SW 1271 (cell line): ENCODE measurements at places on chromosomes 11 and 22.

DNA sequence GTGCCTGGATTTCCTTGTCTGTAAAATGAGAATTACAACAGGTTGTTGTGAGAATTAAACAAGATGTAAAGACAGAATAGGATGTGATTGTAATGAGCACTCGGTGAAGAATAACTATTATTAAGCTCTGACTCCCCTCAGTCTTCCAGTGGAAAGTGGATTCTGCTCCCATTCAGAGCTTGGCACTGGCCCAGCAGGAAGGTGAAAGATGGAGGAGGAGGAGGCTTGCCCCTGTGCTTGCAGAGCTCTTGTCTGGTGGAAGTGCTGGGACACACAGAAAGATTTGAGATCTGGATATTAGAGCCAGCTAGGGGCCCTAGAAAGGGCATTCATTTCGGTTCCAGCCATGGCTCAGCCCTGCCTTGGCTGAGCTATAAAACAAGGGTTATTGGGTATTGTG is 28.2 kb downstream of the PHLDB1 start:
- no peak for DNase-seq

DNA sequence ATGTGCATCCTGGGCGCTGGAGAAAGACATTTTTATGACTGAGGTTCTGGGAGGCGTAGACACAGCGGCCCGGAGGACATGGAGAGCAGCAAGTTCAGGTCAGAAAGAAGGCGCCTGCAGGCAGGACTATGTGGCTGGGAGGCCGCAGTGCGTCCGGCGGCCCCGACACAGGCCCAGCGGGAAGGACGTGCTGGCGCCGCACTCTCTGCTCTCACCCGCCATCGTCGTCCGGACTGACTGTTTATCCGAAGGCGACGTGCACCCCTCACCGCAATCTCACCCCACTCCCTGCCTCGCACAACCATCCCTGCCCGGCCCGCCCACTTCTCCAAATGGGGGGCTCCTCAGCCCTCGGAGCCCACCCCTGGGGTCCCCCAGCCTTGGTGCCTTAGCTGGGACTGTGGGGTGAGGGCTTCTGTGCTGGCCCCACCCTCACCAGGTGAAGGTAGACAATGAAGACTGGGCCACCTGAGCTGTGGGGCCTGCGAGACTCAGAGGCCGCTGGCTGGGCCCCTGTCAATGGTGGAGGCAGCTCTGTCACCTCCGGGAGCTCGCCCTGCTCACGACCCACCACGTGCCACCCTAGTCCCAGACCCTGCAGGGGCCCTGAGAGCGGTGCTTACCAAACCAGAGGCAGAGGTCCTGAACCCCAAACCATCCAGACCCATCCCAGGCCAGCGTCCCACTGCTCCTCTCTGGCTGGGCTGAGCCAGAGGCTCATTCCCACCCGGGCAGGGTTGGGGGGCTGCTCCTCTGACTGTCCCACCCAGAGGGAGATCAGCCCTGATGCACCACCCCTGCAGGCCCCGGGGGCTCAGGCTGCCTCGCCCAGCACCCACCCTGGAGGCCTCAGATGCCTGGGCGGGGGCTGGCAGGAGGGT is 16.2 kb upstream of the MUC5B start:
- DNase-seq = no peak

DNA sequence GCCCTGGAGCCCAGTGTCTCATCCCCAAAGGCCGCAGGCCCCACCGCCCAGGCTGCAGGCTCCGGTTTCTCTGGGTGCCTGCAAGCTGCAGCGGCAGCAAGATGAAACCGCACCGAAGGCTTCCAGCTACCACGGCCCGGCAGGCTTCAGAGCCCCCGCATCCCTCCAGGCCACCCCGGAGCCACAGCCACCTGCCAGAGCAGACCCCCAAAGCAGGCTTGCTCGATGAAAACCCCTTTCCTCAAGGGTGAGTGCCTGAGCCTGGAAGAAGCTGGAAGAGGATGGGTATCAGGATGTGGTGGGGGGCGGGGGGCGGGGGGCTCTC is 24.5 kb upstream of the GNB1L start:
- DNase-seq = no peak

- DNase-seq = no peak
These were observed 22.5 kb upstream of the KRTAP5-6 start for GRCh38 chr11:1674173-1675131.

DNA sequence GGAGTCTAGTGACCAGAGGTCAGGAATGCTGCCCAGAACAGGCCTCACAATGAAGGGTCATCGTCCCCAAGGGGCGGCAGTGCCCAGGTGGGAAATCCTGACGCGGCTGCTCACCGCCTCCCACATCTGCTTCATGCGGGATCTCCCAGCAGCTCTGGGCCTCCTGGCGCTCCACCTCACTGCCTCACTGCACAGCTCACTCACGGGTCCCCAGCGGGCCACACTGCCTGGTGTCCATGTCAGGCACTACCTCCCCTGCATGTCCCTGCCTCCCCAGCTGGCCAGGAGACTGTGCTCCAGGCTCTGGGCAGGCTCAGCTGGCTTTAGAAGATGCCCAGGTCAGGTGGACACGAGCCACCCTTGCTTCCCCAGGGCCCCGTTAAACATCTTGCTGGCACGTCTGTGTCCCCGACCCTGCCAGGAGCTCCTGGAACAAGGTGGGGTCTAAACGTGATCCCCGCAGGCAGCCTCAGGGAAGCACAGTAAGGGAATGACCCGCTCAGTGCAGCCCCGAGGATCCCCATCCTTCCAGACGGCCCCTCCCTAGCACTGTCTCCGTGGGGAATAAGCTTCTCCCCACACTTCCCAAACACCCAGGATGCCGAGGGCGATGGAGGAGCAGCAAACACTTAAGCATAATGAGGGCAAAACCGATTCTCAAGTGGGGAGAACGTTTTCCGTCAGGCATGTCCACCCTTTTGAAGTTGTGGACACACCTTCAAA is 93.2 kb downstream of the TRMU start:
- DNase-seq = no peak

- no peak for DNase-seq
These were observed 1.5 kb downstream of the MIF start for GRCh38 chr22:23895599-23896144.

GRCh38 chr22:17787716-17788330 is 13.6 kb upstream of the BID start:
- DNase-seq = no peak

DNA sequence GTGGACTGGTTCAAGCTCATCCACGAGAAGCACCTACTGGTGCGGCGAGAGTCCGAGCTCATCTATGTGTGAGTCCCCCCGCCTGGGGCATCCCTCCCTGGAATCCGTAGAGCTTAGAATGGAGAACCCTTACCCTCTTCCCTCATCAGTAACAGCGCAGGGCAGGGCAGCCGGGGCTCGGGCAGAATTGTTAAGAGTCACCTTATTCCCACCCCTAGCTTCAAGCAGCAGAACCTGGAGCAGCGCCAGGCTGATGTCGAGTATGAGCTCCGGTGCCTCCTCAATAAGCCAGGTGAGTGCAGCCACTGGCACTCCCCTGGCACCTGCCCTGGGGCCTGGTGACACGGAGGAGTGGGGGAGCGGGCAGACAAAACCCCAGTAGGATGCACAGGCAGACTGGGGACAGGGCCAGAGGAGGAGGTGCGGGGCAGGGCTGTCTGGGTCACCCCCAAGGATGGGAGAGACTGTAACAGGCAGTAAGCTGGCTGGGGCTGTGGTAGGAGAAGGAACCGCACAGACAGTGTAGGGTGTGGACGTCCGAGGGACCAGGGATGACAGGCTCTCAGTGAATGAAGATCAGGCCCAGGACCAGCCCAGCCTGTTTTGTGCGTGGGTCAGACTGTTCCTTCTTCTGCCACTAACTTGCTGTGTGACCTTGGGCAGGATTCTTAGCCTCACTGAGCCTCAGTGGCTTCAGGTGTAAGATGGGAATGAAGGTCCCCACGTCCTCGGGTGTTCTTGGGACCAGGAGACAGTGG is 20.4 kb downstream of the C22orf23 start:
- DNase-seq = no peak

DNA sequence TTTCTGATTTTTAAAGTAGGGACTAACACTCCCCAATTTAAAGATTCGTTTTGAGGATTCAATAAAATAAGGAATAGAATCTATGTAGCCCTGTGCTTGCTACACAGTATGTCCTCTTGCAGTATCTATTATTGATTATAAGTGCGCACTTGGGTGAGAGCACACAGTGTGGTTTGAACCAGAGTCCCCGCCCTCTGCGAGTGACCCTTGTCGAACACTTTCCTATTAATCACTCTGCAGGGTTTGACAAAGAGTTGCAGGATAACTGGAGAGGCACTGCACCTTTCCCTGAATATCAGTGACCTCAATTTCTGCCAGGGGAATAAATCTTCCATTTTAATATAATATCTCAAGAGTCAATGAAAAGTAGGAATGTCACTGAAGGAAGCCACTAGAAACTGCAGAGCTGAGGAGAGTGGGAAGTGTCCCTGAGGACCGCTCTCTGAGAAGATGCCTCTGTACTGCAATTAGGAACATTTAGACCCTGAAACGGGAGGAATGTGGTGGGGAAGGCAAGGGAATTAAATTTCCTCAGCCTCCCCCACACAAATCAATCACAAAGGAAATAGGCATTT is 182.2 kb downstream of the MAML2 start:
- no peak for DNase-seq

- no peak for DNase-seq
These were observed 555.3 kb downstream of the BUD13 start for GRCh38 chr11:116217441-116217840.
